ENCODE measurements at places on chromosomes 2 and 18. TPM values are rescaled to one million over a fixed set of nuclear protein-coding genes. Genes with fewer than 3 reads are reported as not detected.

- H3K27ac ChIP-seq: no peak overlapping the region
- H3K4me3 ChIP-seq: no peak overlapping the region
- H3K27me3 ChIP-seq: no peaks in the 10 kb centered on the region
- DNase-seq: no peak
- H3K36me3 ChIP-seq: no peaks in the 10 kb centered on the region
Measured at GRCh38 chr2:226715347-226715990, 84.2 kb downstream of the IRS1 start.

GRCh38 chr2:102505290-102505689 is 32.3 kb downstream of the SLC9A4 start:
- no peaks in the 10 kb centered on the region for H3K36me3 ChIP-seq
- H3K4me3 ChIP-seq: no peak overlapping the region
- no peak for DNase-seq
- H3K27me3 ChIP-seq: no peaks in the 10 kb centered on the region

- DNase-seq: no peak
- peaks cover 67% of the 10 kb centered on the region for H3K27me3 ChIP-seq
Measured at GRCh38 chr2:219527076-219527394, 12.8 kb downstream of the ASIC4 start.

GRCh38 chr2:1162768-1163584 is 212.3 kb downstream of the SNTG2 start:
- H3K27me3 ChIP-seq: no peaks in the 10 kb centered on the region
- no peak overlapping the region for H3K4me3 ChIP-seq
- no peaks in the 10 kb centered on the region for H3K36me3 ChIP-seq
- peak overlapping the region; percentile 77 for H3K27ac ChIP-seq
- no peaks in the 10 kb centered on the region for H3K4me1 ChIP-seq

- H3K36me3 ChIP-seq: no peaks in the 10 kb centered on the region
- DNase-seq: no peak
- no peaks in the 10 kb centered on the region for H3K4me1 ChIP-seq
- no peak overlapping the region for H3K27ac ChIP-seq
- no peak overlapping the region for H3K4me3 ChIP-seq
Measured at GRCh38 chr2:194491409-194492115, 1165.5 kb upstream of the SLC39A10 start.

DNA sequence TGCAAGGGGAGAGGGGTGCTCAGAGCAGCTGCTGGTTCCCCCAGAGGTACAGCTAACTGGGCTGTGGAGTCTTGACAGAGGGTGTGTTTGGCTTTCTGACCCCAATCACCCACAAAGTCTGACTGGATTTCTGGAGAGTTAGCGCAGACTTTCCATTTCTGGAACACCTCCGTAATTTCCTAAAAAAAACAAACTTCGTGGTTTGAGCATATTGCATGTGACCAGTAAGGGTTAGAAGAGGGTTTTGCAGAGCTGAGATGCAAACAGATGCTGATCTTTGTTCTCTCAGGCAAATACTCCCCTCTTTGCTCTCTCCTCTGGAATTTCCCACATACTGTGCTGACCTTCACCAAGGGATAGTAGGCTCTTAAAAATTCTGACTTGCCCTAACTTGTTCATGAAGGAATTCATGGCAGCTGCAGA is 44.5 kb upstream of the TMEM247 start:
- no peaks in the 10 kb centered on the region for H3K27me3 ChIP-seq
- H3K4me1 ChIP-seq: peaks cover 29% of the 10 kb centered on the region
- peak; percentile 30 for DNase-seq
- H3K36me3 ChIP-seq: no peaks in the 10 kb centered on the region
- H3K27ac ChIP-seq: peak overlapping the region; percentile 46

ZNF516 gene
- 40.1 TPM for total RNA-seq

Data from MCF 10A (cell line).